Keratinocyte (primary cell): ENCODE measurements at places on chromosomes 5 and 9.

- no peak for DNase-seq
Measured at GRCh38 chr5:178425621-178426068, 164.5 kb downstream of the COL23A1 start.

GRCh38 chr9:134614256-134614655 lies 27.3 kb upstream of the COL5A1 start:
- no peak for DNase-seq

- no peak for DNase-seq
Measured at GRCh38 chr5:152271420-152271819, 133.7 kb downstream of the NMUR2 start.

DNA sequence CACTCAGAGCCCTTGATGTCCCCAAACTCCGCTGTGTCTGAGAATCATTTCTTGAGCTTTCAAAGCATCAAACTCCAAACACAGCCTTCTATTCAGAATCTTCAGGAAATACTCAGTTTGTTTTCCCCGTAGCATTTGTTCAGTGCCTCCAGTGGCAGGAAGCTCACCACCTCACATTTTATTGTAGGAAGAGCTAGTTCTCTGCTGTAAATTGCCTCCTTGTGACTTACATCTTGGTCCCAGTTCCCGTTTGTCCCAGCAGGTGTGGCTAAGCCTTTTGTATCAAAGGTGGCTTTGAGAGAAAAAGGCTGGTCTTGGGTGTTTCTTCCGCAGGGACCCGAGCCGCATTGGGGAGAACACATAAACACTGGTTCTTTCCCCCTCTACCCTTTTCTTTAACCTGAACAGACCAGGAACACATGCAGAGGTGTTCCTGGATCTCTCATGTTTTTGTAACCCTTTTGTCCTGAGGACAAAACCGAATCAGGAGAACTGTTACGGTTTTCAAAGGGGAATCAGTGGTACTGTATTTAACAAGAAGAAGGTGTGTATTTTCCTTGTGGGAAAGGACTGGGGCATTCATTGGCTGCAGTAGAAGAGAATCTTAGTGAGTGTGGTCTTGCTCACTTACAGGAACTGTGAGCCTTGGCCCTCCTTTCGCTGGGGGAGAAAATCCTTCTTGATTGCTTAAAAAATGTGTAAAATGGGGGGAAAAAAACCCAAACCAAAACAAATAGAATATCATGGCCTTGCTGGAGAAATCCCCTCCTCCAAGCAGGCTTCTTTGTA lies 1.9 kb downstream of the OSMR start:
- DNase-seq: no peak

GRCh38 chr5:143352691-143353090 lies 50.8 kb downstream of the NR3C1 start:
- DNase-seq: no peak

DNA sequence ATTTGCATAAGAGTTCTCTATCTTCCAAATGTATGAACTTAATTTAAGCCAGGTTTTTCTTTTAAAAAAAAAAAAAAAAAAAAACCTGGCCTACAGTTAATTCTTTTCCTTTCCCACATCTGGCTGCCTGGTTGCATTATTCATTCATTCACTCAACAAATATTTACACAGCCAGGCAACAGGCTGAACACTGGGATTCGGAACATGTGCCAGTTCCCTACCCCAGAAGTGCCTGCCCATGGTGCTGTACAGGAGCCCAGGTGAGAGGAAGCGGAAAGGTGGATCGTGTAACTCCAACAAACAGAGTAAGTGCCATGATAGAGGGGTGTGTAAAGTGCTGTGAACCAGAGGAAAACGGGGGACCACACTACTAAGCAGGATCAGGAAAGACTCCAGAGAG lies 93.6 kb downstream of the CDK5RAP2 start:
- DNase-seq: no peak

DNA sequence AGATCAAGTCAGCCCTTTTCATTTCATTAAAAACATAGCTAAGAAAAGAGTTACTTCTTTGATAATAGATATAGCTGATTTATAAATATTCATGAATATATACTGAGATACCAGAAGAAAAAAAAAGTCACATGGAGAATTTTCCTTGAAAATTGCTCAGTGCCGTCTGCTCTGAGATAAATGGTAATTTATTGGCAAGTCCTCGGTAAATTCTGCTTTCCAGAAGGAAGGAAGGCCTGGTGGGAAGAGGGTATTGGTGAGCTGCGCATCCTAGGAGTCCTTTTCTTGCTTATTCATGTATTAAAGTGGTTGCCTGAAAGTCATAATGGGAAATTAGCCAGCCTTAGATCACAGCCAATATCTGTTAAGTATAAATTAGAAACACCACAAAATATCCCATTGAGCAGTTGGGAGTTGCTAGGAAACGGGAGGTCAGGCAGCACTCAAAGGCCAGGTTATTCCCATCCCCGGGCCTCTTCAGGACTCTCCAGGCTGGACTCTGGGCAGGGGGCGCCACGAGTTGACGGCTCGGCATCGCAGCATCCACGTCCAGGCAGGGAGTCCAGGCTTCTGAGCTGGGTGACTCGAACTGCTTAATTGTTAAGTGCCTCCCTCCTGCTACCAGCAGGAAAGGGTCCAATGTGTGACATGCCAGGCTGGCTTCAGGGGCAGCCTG lies 116.7 kb upstream of the RETREG1 start:
- DNase-seq: no peak

DNA sequence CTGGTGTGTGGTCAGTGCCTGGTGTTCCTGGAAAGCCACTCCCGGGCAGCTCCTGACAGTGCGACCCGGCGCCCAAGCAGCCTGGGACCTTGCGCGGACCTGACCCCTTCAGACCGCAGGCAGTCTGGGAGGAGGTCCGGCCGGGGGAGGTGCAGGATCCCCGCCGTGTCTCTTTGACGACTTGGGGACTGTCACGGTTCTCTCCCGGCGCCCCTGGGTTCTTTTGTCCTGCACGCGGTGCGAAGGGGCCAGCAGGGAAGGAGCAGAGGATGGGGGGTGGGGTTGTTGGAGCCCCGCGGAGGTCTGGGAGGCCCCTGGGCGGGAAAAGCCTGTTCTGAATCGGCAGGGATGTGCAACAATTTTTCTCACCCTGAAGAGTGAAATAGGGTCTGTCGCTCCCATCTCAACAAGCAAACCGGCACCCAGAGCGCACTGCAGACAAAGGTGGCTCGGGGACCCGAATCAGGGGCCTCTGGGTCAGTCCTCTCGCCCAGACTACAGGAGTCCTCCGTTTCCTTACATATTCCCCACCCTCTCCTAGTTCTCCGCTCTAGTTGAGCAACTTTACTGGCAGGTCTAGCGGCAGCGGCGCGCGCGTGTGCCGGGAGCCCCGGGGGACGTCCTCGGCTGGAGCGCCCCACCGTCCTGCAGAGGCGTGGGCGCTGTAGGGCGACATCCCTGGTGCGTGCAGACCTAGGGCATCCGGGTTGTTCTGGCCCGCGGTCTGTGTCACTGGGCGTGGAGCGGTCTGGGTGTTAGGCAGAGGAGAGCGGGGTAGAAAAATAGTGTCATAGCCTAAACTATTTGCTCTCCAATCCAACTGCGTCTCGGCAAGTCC lies 1.2 kb downstream of the VCAN start:
- DNase-seq: no peak

DNA sequence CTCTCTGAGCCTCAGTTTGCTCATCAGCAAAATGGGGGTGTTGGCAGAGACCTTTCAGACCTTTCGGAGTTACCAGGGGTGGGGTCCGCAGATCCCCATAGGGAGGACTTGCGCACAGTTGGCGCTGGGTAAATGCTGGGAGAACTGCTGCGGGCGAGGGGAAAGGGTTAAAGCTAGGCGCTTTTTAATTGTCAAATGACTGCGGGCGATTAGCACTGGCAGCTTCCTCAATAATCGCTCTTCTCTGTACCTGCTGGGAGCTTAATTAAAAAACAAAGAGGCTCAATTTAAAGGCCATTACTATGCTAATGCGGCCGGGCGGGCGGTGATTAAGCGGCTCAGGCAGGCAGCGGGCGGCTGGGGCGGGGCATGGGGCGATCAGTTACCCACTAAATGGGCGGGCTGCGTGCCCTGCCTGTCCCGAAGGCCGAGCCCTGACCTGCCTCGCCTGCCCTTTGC lies 63.0 kb downstream of the LMX1B start:
- DNase-seq: no peak

GRCh38 chr9:107586493-107586892 lies 96.9 kb upstream of the KLF4 start:
- no peak for DNase-seq

DNA sequence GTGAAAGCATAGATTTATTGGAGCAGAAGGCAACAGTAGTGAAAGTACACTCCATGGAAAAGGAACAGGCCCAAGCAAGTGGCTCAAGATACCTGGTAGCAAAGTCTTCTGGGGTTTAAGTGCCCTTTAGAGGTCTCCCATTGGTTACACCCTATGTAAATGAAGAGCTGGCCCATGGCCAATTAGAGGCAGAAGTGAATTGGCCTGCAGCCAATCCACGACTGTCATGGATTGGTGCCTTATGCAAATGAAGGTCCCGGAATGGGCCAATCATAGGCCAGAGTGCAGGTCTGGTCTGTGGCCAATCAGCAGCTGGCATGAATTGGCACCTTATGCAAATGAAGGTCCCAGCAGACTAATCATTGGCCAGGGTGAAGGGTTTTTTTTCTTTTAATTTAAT lies 64.2 kb upstream of the PCSK5 start:
- no peak for DNase-seq

DNA sequence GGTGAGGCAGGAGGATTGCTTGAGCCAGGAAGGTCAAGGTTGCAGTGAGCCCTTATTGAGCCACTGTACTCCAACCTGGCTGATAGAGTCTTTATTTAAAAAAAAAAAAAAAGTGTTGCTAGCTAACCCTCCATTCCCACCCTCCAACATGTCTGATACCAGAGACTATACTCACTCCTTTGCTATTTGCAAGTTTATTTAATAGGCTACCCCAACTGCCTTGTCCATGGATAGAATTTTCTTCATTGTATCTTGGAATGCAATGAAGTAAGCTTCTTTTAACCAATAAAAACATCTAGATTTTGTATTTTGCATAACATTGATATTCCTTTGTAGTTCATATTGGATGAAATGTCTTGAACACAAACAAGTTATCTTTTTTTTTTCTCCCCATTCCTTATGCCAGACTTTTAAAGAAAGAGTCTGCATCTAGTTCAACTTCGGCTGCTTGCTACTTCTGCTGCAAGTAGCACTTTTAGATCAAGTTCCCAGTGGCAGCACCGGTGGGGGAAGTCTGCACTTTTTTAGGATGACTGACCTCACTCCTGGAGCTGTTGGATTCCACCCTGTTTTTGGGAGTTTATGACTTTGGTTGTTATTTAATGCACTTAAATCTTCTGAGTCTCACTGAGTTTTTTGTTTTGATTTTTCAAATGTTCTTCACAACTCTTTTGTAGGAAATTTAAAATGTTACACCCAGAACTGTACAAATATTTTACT lies 112.5 kb downstream of the UHRF2 start:
- DNase-seq: no peak

- no peak for DNase-seq
Measured at GRCh38 chr9:132299221-132299620, 55.6 kb downstream of the SETX start.

DNA sequence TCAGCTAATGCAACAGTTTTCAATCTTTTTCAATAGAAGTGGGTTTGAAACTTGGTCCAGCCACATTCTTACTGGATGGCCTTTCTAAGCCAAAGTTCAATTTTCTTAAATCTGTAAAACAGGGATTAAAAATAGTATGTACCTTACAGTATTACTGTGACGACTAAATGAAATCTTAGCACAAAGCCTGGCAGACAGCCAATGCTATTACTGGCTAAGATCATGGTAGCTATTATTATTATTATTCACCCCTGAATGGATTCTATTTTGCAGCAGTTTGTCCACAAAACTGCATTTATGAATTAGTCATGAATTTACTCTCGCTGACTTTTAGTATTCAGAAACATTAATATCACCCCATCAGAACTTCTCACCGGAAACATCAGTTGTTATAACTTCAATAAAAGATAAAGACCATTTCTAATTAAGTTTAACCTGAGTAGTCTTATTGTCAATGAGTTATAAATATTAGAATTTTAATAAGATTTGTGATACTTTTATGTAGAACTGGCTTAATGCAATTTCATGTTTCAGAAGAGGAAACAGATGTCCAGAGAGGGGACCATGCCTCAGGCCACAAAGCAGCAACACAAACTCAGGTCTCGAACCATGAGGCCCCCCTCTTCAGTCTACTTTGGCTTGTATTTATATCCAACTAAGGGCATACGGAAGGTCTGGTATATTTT lies 468.2 kb downstream of the ARHGEF28 start:
- no peak for DNase-seq

GRCh38 chr5:1791176-1791575 lies 8.5 kb downstream of the MRPL36 start:
- DNase-seq: no peak

DNA sequence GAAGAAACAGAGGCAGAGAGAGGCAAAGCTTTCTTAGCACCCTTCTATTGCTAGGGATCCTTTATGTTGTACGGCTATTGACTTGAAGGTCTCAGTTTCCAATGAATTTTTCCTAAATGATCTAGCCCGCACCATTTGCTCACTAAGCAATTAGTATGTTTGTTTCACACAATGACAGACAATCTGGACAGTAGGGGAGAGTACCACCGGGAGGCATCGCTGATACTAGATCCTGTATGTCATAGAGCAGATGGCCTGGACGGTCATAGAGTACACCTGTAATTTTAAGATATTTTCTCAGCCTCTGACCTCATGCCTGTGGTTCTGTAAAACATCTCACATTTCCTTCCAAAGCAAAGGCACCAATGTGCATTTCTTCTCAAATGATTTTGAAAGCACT lies 194.3 kb downstream of the TLE4 start:
- no peak for DNase-seq

DNA sequence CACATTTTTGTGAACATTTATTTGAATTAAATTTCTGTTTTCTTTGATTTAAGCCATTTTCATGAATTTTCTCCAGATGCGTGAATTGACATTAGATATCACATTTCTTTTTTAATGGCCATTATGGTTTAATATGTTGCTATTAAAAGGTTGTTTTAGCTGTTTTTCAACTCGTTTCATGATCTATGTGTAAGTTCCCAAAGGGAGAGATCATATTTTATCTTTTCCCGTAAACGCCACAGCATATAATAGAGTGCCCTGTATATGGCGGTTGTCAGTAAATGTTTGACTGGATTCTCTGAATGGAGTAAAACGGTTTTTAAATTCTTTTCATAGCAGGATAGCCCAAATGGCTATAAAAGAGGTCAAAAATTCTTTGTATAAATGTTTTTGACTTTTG lies 35.8 kb downstream of the ZCCHC7 start:
- no peak for DNase-seq

DNA sequence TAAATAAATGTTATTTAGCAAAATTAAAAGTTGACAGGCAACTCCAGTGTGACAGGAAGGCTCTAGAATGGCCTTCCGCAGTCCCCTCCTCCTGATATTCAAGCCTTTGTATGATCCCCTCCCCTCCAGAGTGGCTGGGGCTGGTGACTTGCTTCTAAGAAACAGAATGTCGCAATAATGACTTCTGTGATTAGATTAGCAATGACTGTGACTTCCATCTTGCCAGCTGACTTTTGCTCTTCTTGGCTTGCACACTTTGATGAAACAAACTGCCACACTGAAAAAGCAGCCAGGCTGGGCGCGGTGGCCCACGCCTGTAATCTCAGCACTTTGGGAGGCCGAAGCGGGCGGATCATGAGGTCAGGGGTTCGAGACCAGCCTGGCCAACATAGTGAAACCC lies 106.5 kb upstream of the LARP1 start:
- no peak for DNase-seq
